ENCODE measurements at places on chromosomes 2 and 18.

GRCh38 chr2:132757676-132758075 is 87.7 kb upstream of the LYPD1 start:
- no peak for DNase-seq

GRCh38 chr2:240251848-240252190 is 111.4 kb upstream of the OTOS start:
- no peak for DNase-seq

DNA sequence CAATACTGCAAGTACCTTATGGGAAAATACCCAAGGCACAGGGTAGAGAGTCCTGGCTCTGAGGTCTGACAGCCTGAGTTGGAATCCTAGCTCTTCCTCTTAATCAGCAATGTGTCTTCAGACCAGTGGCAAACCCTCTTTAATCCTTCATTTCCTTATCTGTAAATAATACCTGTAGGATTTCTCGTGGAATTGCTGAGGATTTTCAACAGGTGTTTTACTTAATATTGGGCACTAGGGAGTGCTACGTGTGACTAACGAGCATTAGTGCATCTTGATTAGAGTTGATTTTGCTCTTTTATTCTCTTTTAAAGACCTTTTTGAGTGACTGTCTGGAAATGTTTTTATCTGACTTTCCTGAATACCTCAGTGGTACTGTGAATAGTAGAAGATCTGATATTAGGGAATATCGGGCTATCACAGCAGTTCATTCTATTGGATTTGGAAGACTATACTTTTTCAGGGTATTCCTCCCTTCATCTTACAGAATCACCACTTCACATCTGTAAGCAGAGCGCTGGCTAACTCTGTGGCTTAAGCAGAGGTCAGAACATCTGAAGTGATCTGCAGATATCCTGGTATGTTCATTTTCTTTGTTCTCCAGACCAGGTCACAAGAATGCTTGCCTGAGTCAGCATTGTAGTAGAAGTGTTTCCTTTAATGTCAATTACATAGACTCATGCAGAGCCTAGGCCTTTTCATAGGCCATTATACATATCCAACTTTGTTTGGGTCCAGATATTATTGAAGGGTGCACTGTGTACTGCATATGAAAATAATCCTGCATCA is 49.1 kb downstream of the ARHGAP28 start:
- no peak for DNase-seq

DNA sequence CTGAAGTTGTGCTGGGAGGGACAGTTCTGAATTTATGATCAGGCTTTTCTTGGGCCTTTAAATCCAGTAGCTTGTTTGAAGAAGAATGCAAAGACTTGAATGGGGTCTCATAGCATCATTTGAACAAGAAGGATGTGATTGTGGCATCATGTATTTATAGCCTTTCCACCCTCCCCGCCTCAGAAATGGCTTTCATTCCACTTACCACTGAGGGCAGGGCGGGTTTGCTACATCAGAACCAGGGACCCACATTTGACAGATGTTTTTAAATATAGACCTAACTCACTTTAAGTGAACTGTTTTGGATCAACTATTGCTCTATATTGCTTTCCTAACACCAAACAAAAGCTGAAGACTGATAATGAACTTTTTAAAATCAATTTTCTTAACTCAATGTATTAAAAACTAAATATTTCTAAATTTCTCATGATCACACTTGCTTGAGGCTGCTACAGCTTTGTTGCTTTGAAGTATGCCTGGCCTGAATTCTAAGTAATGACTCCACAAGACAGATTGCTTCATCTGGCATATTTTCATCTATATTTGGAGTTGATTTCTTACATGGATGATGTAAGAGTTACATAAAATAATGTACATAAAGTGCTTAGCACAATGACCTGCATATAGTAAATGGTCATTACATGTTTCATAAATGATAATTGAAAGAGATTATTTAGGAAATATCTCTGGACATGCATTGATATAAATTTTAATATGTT is 1552.9 kb upstream of the SLC39A10 start:
- DNase-seq, result peak; percentile 48

DNA sequence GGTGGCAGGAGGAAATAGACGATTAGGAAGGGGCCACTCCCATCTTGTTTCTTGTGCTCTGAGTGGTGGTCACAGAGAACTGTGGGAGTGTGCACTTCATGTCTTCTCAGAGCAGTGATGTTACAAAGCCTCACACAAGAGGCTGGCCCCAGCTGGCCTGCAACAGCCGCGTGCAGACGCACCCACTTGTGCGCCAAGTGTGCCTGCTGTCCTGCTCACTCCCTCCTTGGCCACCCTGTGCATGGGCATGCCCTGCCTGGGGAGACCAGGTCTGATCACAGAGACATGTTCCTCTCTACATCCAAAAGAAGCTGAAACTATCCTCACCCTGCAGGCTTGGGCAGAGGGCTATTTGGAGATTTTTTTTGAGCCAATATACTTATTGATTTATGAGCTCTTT is 108.4 kb downstream of the MRO start:
- DNase-seq, result no peak
